Stimulated activated CD8-positive, alpha-beta memory T cell treated with anti-CD3 and anti-CD28 coated beads, Interleukin-7, amount 100 ng/mL, for 4 hours (primary cell): ENCODE measurements at places on chromosomes 4 and X.

- DNase-seq: no peak
These were observed 1472.8 kb downstream of the C4orf33 start for GRCh38 chr4:130568746-130569145.

GRCh38 chr4:147822128-147822527 is 90.2 kb downstream of the ARHGAP10 start:
- no peak for DNase-seq

- DNase-seq: no peak
These were observed 176.3 kb downstream of the FAM13A start for GRCh38 chr4:88880501-88881226.

GRCh38 chrX:11588097-11588496 is 77.6 kb downstream of the ARHGAP6 start:
- no peak for DNase-seq

DNA sequence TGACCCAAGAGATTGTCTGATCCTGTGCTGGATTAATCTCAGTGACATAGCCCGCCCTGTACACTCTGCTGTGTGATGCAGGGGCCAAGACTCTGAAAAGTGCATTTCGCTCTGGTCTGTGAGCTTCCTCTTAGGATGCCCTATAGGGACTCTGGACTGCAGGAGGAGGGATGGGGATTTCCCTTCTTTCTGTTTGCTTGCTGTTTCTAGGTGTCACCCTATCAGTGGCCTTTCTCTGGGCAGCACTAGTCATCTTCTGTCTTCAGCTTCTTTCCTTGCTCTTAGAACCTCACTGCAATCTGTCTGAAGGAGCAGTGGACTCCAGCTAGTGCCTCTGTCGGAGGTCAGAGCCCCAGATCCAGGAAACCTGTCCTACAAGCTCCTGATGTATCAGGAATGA is 34.5 kb upstream of the SCRG1 start:
- DNase-seq: no peak

DNA sequence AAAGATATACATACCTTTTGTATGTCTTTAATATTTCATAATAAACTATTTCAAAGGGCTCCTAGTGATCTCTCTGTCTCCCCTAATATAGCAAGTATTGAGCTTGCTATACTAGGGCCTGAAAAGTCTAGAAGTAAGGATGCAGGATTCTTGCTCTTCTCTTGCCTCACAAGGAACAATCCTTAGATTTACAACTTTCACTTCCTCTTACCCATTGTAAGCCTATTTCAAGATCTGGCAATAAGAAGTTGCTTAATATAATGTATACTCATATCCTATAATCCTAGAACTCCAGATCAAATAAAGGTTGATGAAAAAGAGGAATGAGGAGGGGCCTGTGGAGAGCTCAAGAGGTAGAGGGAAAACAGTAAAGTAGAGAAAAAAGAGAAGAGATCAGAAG is 40.8 kb upstream of the CHRDL1 start:
- DNase-seq: no peak

GRCh38 chr4:117225471-117225870 is 140.1 kb upstream of the TRAM1L1 start:
- DNase-seq: no peak

GRCh38 chrX:105126201-105126600 is 94.3 kb downstream of the TEX13A start:
- DNase-seq: no peak

- no peak for DNase-seq
These were observed 72.8 kb downstream of the GRXCR1 start for GRCh38 chr4:42965326-42965725.

DNA sequence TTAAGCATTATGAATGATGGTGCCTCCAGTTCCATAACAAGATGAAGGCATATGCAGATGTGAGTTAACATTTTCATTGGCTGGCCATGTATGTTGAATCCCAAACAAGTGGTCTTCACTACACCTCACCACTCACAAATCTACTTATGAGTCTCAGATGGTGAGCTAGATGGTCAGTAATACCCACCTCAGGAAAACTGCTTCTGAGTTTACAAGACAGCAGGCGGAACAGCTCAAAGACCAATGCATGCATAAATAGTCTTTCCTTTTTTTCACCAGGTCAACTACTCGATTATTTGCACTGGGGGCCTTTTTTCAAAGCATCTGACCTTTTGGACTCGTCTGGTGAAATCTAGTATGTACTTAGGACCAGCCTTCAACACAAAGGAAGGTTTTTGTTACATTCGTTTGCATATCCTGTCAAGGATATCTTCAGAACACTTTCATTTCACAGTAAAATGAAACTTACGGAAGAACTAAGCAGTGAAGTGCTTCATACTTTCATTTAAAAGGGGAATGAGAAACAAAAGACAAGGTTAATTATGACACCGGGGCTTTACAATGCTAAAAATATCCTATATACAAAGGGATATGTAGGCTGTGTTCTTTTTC is 23.1 kb upstream of the TLR7 start:
- DNase-seq: no peak

DNA sequence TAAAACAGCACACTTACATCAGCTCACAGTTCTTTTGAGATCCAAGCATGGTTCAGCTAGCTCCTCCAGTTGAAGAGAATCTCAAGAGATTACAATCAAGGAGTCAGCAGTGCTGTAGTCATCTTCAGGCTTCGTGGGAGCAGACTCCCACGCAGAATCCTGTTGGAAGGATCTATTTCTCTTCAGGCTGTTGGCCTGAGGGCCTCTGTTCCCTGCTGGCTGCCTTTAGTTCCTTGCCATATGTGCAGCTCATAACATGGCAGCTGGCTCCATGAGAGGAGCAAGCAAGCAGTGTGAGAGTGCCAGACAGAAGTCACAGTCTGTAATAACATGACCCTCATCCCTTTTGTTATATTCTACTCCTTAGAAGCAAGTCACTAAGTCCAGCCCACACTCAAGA is 168.6 kb downstream of the COX18 start:
- DNase-seq: no peak

DNA sequence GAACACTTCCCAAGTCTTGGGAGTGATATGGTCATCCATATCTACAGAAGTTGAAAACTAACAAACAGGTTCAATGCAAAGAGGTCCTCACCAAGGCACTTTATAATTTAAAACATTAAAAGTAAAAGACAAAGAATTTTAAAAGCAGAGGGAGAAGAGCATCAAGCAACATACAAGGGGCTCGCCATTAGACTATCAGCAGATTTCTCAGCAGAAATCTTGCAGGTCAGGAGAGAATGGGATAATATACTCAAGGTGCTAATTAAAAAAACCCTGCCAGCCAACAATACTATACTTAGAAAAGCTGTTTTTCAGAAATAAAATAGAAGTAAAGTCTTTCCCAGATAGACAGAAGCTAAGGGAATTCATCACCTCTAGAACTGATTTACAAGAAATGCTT is 121.2 kb downstream of the NEK1 start:
- no peak for DNase-seq

DNA sequence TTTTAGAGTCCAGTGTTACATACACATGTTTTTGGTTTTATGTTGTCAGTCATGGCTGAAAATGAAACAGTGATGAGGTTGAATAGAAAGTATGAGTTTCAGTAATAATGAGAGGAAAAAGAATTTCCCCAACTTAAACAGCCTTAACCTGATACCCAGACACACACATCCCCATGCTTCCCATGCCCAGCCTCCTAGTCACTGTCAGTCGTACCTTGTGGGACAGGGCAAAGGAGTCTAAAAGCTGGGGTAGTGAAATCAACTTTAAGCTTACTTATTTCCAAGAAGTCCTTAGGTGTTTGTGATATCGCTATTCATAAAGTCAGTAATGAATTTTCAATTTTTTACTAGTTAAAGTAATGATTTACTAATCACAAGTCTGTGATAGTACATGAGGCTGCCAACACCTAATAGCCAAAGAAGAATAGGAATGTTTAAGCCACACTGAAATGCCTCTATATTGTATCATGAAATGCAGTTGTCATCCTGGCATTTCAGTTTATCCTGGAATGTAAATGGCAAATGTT is 24.3 kb upstream of the GPR34 start:
- DNase-seq: no peak

GRCh38 chr4:25180524-25181131 is 20.4 kb upstream of the SEPSECS start:
- no peak for DNase-seq

GRCh38 chr4:15531792-15532191 is 62.1 kb downstream of the CC2D2A start:
- DNase-seq: no peak

- DNase-seq: no peak
These were observed 23.5 kb upstream of the CEP135 start for GRCh38 chr4:55925241-55925640.

GRCh38 chr4:11468901-11469300 is 40.2 kb upstream of the HS3ST1 start:
- DNase-seq: no peak

DNA sequence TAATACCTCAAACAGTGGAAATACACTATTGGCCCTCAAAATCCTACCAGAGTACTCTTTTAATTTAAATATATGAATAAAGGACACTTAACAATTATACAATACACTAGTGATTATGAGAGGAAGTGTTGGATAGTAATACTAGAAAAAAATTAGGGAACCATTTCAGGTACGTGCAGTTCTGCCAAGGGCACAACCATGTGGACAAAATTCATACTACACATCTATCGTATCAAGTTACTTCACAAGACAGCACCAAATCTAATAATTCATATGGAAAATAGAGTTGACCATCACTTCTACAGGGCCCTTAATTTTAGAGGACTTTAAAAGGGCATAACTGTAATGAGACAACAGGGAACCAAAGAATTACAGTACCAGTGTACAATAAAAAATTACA is 69.2 kb upstream of the ZCCHC13 start:
- DNase-seq: no peak

DNA sequence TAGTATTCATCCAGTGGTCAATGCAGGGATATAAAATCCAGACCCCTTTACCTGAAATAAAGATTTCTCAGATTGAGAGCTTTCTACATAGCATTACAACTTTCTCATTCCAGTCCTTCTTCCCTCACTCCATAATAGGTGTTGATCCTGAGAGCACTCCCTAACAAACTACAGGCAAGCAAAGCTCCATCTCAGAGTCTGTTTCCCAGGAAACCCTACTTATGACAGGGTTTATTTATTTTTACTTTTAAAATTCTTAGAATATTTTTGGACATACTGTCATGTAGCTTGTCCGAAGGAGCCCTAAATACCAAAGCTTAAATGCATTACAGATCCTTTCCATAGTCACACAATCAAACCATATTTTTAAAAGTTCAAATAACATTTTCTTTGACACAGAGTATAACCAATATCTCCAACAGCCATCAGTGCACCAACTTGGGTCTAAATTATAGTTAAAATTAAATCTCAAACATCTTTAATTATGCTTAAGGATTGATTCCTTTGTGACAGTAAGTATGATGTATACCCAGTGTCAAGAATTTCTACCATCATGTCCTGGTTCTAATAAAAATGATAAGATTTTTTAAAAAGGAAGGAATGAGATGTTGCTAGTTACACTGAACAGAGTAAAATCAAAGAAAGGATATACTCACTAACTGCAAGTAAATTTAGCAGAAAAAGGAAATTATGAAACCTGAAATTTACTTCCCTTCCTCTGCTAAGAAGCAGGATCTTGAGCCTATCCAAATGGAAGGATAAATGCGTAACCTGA is 580.4 kb upstream of the ADGRL3 start:
- no peak for DNase-seq

- DNase-seq: no peak
These were observed 77.0 kb downstream of the FBXW7 start for GRCh38 chr4:152458801-152459302.

DNA sequence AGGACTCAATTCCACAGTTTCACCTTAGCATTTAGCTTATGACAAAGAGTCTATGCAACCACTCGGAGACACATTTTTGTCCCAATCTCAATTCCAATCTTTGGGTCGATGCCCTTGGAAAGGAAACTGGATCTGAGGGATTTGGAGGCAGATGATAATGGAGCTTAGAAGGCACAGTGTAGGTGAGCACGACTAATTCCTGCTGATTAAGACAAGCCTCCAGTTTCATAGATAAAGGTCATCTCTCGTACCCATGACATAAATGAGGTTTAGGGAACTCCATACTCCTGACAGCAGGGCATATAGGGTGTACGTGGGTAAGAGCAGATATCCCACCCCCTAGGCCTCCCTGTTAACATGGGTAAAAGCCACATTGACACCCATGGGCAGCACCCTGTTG is 24.4 kb upstream of the ZNF718 start:
- no peak for DNase-seq

GRCh38 chr4:94032754-94033153 is 174.9 kb upstream of the SMARCAD1 start:
- no peak for DNase-seq

GRCh38 chr4:15164571-15164970 is 162.3 kb downstream of the CPEB2 start:
- no peak for DNase-seq

GRCh38 chrX:15653961-15654360 is 10.6 kb downstream of the CLTRN start:
- DNase-seq: no peak

DNA sequence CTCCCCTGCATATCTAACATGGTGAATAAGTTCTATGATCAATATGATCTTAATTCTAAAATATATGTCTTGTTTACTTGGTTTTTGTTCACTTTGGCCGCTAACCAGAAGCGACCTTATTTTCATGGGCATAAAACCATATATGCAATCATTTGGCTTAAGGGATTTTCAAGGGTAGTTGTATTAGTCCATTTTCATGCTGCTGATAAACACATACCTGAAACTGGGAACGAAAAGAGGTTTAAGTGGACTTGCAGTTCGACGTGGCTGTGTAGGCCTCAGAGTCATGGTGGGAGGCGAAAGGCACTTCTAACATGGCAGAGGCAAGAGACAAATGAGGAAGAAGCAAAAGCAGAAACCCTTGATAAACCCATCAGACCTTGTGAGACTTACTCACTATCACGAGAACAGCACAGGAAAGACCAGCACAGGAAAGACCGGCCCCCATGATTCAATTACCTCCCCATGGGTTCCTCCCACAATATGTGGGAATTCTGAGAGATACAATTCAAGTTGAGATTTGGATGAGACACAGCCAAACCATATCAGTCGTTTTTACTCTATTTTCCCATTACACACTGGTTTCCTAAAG is 114.3 kb upstream of the CPEB2 start:
- no peak for DNase-seq

DNA sequence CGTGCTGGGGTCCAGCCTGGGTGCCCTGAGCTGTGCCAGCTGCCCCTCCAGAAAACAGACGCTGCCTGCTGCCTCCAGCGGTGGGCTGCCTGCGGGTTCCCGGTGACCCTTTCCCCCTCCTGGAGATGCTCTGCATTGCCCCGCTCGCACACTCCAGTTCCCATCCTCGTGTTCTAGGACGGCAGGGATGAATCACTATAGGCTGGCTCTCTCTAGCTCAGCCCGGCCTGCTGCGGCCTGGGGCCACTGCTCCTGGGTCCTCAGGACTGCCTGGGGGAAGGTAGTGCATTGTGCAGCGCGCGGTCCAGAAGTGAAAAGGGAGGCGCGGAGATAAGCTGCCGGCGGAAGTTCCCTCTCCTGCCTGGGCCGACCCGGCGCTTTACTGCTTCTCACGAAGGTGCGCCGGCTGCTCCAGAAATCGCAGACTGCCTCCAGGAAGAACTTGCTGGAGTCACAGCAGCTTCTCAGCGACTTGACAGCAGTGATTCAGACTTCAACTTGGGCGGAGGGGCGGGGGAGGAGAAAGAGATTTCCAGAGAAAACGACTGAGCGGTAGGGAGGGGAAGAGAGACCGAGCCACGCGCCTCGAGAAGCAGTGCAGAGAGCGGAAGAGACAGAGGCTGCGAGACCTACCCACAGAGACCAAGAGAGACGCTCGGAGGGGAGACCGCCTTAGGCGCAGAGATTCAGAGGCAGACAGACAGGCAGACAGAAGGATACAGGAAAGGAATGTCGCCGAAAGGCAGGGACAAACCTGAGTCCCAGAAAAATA is 6.7 kb upstream of the MSX1 start:
- DNase-seq: peak; percentile 18
